Stimulated activated CD4-positive, alpha-beta T cell treated with anti-CD3 and anti-CD28 coated beads, Interleukin-2, amount 100 ng/mL, for 24 hours (primary cell): ENCODE measurements at places on chromosomes 5 and 9.

GRCh38 chr5:53882006-53882675 lies 321.7 kb downstream of the NDUFS4 start:
- DNase-seq, result no peak

- no peak for DNase-seq
Measured at GRCh38 chr5:154862766-154863165, 4.3 kb downstream of the CNOT8 start.

GRCh38 chr9:92055624-92056023 lies 59.6 kb downstream of the SPTLC1 start:
- DNase-seq, result no peak

DNA sequence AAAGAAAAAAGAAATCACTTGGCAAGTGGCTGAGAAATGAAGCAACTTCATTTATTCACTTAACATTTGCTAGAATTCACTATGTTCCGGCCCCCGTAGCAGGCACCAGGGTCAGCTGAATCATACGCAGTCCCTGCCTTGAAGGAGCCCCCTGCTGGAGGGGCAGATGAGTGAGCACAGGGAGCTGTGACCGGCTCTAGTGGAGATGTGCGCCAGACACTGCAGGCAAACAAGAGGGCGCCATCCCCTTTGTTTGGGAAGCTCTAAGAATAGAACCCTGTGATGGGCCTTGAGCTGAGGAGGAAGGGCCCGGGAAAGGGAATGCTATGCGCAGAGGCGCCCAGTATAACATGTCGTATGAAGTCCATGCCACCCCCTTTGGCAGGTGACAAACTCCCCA lies 20.2 kb upstream of the RPL26L1 start:
- DNase-seq, result no peak

DNA sequence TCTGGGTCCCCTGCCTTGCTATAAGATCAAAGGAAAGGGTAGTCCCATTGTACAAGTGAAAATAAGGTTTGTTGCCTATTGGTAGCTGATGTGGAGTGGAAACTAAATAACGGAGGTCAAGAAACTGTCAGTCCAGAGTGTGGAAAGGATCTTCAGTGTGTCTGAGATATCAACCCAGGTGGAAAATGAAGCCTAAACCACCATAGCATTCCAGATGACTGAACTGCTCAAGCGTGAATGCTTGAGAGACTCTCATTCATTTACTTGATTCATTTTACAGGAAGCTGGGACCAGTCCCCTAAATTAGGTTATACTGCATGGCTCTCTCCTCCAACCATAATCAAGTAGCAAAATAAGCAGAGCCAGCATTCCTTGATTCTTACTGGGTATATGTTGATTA lies 116.0 kb upstream of the SLC28A3 start:
- no peak for DNase-seq
